Spleen (tissue), 13 donors: ENCODE measurements at places on chromosomes 6 and 20.

GRCh38 chr6:84871925-84872324 is 107.5 kb upstream of the TBX18 start:
- no peaks in the 10 kb centered on the region for H3K27me3 ChIP-seq
- DNase-seq = no peak
- no peaks in the 10 kb centered on the region for H3K36me3 ChIP-seq

DNA sequence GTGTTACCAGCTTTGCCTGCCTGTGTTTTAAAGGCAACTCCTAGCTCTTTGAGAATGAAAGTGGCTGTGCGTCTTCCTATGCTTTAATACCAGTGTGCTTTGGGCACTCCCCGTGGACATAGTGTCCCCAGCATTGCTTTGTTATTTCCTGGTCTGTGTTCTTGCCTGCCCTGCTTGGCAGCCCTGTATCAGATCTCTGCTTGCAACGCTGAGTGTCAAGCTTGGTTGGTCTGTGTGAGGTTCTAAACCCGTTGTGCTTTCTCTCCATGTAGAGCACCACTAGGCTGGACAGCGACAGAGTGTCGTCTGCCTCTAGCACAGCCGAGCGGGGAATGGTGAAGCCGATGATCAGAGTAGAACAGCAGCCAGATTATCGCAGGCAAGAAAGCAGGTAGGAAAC is 80.2 kb downstream of the AFDN start:
- H3K27me3 ChIP-seq = no peaks in the 10 kb centered on the region
- DNase-seq = no peak
- H3K4me1 ChIP-seq = no peaks in the 10 kb centered on the region
- no peaks in the 10 kb centered on the region for H3K36me3 ChIP-seq
- H3K27ac ChIP-seq = no peak overlapping the region

GRCh38 chr6:155183095-155183494 is 80.7 kb upstream of the CLDN20 start:
- no peaks in the 10 kb centered on the region for H3K36me3 ChIP-seq
- peak overlapping the region; percentile 37 for H3K27ac ChIP-seq
- H3K4me3 ChIP-seq = no peak overlapping the region

DNA sequence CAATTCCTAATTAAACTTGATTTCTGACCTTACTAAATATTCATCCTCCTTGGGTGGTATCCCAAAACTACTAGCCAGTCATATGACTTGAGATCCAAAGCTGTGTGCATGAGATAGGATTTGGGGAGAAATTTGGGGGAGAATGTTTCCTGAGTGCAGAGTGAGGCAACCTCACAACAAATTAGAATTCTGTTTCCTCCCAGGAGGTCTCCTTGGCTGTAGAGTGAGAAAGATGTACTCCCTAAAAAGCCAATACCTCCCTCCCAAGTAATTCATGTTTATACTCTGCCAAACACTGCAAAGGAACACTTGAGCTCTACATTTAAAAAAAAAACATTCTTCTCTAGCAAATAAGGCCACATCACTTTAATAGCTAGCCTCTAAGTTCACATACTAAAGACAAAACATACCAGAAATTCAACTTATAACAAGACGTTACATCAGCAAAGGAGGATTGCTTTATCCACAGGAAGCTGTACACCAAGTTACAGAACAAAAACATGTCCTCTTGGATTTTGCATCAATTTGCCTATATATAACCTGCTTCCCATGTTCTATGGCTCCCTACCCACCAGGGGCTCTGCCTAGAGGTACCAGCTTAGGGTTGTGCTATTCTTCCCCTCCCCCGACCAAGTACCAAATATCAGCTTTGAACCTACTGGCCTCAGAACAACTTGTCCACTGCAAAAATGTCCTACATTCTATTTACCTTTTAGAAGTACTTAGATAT is 15.4 kb upstream of the TMEM30A start:
- no peaks in the 10 kb centered on the region for H3K4me1 ChIP-seq
- H3K27me3 ChIP-seq = peaks cover under 1% of the 10 kb centered on the region
- H3K27ac ChIP-seq = peak overlapping the region; percentile 46

- H3K36me3 ChIP-seq = no peaks in the 10 kb centered on the region
- H3K27me3 ChIP-seq = no peaks in the 10 kb centered on the region
- no peak overlapping the region for H3K27ac ChIP-seq
- H3K4me3 ChIP-seq = no peak overlapping the region
Observed at GRCh38 chr20:13046409-13046808, 37.6 kb downstream of the SPTLC3 start.
